ENCODE measurements at places on chromosomes 7 and 10.

- H3K4me1 ChIP-seq, result peaks cover 10% of the 10 kb centered on the region
- DNase-seq, result no peak
- H3K27ac ChIP-seq, result no peak overlapping the region
- H3K4me3 ChIP-seq, result no peak overlapping the region
- peaks cover 64% of the 10 kb centered on the region for H3K27me3 ChIP-seq
Measured at GRCh38 chr10:69802424-69803161, 887 bp downstream of the COL13A1 start.

DNA sequence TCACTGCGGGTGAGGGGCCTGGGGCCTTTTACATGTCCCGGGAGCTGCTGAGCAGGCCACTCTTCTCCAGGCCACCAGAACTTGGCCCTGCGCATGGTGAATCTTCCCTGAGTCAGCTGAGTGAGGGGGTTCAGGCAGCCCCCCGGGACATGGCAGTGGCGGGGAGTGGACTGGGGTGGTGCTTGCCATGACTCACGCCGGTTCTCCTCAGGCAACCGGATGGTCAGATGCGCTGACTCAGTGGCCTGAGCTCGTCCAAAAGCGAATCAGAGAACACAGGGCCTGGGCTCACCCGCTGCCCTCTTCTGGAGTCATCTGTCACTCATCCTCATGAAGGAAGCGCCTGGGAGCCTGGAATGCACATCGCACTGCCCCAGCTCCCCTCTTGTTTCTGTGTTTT lies 33.5 kb downstream of the HTRA1 start:
- no peak for DNase-seq
- peaks cover 2% of the 10 kb centered on the region for H3K36me3 ChIP-seq
- H3K4me3 ChIP-seq, result no peak overlapping the region
- H3K27ac ChIP-seq, result no peak overlapping the region
- peaks cover 13% of the 10 kb centered on the region for H3K4me1 ChIP-seq

GRCh38 chr10:122078965-122079795 lies 90.2 kb downstream of the TACC2 start:
- no peak overlapping the region for H3K4me3 ChIP-seq
- no peaks in the 10 kb centered on the region for H3K4me1 ChIP-seq
- no peaks in the 10 kb centered on the region for H3K27me3 ChIP-seq

DNA sequence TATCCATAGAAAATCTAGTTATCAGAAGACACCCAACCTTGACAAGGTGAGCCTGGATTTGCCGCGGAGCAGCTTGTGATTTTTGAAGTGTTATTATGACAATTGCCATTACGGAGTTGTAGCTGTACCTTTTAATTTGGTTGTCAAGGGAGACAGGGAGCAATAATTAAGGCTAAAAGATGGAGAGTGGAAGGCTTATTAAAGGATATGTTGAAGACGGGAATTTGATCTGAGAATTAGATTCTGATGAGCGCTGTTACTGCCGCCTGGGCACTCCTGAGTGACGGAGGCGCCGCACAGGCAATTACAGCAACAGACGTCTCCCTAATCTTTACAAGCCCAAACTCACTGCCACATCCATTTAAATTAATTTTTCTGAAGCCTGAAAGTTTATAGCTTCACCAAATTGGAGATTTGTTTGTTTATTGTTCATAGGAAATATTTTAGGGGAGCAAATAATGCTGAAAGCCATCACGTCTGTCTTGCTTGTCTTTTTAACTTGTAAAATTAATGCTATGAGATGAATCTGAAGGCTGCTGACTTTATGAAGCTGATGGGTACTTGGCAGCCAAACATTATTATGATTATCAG lies 475.0 kb upstream of the ADARB2 start:
- DNase-seq, result no peak
- no peaks in the 10 kb centered on the region for H3K27me3 ChIP-seq

- no peak overlapping the region for H3K27ac ChIP-seq
- H3K36me3 ChIP-seq, result no peaks in the 10 kb centered on the region
- no peaks in the 10 kb centered on the region for H3K27me3 ChIP-seq
- no peak overlapping the region for H3K4me3 ChIP-seq
- H3K4me1 ChIP-seq, result no peaks in the 10 kb centered on the region
Measured at GRCh38 chr7:122691569-122692235, 7.2 kb downstream of the RNF133 start.

DNA sequence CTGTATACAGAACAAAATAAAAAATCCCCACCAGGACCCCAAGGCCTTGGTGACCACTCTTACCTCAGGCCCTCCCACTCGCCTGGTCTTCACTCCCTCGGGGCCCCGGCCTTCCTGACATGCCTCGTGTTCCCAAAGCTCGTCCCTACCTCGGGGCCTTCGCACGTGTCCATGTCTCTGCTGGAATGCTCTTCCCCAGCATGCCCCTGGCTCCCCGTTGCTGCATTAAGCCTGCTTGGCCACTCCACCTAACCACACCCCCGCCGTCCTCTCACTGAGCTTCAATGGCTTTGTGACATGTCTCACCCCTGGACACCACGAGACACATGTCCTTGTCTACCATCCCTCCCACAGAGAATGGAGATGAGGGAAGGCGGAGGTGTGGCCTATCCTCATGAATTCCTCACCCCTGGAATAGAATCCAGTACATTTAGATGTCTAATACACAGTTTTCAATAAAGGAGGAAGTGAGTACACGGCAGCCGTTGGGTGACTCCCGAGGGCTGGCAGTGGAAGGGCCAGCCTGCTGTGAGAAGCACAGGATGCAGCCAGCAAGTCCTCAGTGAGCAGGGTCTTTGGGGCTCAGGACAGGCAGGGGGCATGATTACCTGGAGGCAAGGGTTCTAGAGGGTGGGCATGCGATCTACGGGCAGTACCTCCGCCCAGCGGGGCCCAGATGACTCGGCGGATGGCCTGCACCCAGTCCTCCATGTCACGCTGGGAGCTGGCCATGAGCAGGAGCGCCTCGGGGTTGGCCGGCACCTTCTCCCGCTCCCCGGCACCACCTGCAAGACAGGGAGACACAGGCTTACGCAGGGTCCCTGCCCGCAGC lies 125.7 kb downstream of the ARHGAP22 start:
- no peaks in the 10 kb centered on the region for H3K36me3 ChIP-seq
- H3K27ac ChIP-seq, result no peak overlapping the region

DNA sequence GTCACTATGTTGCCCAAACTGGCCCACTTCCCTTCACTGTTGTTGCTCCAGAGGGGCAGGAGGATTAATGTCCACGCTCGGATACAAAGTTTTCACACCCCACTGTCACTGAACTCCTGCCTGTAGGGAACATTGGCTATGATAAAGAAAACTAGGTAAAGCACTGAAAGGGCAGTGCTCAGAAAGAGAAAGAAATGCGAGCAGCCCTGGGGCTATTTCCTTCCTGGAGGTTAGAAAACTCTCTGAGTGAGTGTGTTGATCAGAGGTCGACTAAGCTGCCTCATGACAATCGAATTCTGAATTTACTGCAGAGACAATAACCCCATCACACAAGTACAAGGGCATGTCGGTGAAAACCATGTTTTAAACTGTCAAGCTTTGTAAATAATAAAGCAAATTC lies 227.2 kb upstream of the PITRM1 start:
- peaks cover 25% of the 10 kb centered on the region for H3K27me3 ChIP-seq
- DNase-seq, result no peak
- H3K27ac ChIP-seq, result no peak overlapping the region
- H3K4me1 ChIP-seq, result no peaks in the 10 kb centered on the region

- no peaks in the 10 kb centered on the region for H3K4me1 ChIP-seq
- peaks cover 64% of the 10 kb centered on the region for H3K27me3 ChIP-seq
- no peaks in the 10 kb centered on the region for H3K36me3 ChIP-seq
- no peak for DNase-seq
- H3K4me3 ChIP-seq, result no peak overlapping the region
Measured at GRCh38 chr10:27771231-27771630, 25.6 kb upstream of the MKX start.

DNA sequence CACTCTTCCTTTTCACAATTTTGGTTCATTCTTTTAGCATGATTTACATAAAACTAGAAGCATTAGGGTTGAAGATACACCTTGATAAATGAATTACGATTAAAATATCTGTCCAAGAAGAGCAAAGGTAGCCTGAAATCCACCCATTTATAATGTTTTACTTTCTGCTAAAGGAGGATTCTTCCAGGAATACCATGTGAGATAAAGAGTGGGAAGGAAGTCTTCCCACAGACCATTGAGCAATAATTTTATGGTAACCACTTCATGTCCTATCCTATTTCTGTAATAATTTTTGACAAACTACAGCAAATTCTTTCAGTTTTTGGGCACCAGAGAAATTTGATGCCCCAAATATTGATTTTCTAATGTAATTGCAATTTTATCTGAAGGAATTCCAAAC lies 150.6 kb upstream of the STEAP4 start:
- no peaks in the 10 kb centered on the region for H3K4me1 ChIP-seq
- no peak overlapping the region for H3K4me3 ChIP-seq
- no peak for DNase-seq
- no peak overlapping the region for H3K27ac ChIP-seq
- no peaks in the 10 kb centered on the region for H3K27me3 ChIP-seq

DNA sequence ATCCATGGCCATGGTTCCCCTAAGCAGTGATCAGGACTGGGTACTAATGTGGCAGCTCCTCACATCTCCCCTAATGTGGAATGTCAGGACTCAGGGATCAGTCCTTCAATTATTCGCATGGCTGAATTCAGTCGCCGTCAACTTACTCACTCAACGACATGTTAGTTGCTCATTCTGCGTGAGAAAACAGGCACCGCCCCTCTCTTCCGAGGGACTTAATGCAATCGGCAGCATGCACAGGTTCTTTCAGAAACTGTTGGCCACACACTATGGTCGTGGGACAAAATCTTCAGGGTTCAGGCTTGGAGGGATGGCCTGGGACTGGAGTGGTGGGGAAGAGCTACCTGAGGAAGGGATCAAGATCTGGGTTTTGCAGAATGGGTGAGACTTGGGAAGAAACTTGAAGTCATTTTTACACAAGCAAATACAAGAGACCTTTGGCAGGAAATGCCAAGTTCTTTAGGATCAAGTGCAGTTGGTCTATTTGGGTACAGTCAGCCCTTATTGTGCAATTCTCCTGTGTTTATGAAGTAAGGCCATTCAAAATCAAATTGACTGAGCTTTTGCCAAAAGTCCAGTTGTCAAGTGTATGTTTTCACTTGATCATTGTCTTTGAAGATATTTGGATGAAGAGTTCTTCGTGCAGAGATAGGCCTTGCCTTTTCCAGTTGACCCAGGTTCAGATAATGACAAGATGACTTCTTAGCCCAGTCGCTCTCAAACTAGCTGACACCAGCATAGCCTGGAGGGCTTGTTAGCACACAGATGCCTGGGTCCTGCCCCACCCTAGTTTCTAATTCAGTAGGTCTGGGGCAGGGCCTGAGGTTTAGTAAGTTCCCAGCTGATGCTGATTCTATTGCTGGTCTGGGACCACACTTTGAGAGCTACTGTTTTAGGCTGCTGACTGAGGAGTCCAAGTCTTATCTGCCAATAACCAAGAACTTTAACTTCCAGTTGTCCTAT lies 48.5 kb downstream of the LRRC18 start:
- peaks cover 7% of the 10 kb centered on the region for H3K27me3 ChIP-seq
- no peak overlapping the region for H3K27ac ChIP-seq
- no peak for DNase-seq
- H3K36me3 ChIP-seq, result peaks cover 5% of the 10 kb centered on the region
- H3K4me1 ChIP-seq, result no peaks in the 10 kb centered on the region
- no peak overlapping the region for H3K4me3 ChIP-seq

DNA sequence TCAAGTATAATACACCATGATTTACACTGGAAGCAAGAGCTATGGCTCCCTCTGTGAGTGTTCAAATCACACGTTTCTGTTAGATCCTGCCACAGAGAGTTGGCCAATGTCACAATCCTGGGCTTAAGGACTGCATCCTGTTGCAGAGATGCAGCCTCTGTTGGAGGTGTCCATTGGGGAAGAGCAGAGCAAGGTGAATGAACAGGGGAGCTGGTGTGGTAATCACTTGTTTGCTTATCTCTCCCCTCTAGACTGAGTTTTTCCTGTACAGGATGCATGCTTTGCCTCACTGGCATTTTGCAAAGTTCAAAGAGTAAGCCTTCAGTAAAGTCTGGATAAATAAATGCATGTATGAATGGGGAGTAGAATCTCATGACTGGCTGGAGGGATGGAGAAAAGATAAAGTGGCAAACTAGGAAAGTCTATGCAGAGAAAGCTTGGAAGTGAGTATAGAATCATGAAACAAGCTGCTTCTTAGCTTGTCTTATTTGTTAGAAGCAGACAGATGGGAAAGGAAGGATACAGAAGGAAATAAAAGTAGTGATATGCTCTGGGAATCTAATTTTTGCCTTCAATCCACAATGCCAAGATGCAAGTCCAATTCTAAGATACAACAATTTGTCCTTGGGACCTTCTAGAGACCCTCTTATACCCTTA lies 605.9 kb downstream of the KCNMA1 start:
- no peaks in the 10 kb centered on the region for H3K4me1 ChIP-seq
- no peaks in the 10 kb centered on the region for H3K36me3 ChIP-seq
- H3K27ac ChIP-seq, result no peak overlapping the region
- H3K4me3 ChIP-seq, result no peak overlapping the region

DNA sequence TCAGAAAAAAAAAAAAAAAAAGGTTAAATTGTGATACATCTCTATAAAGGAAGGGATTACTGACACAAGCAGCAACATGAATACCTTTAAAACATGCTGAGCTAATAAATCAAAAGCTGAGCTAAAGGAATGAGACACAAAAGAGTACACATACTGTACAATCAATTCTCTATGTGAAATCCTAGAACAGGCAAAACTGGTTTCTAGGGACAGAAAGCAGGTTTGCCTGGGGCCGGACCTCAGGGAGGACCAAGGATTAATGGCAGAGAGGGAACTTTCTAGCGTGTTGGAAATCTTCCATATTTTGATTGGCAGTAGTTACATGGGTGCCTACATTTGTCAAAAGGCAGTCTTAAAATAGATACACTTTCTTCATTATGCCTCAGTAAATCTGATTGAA lies 52.5 kb downstream of the KLRG2 start:
- DNase-seq, result no peak
- H3K36me3 ChIP-seq, result peaks cover 9% of the 10 kb centered on the region
- H3K4me3 ChIP-seq, result no peak overlapping the region
- H3K4me1 ChIP-seq, result peaks cover 7% of the 10 kb centered on the region

GRCh38 chr7:136868496-136869000 lies at the start of gene CHRM2:
Gene CHRM2, plus strand, starts transcription at chr7:136868652. Its CDS starts 146,214 bp downstream, at chr7:137014866.
- H3K36me3 ChIP-seq, result no peaks in the 10 kb centered on the region
- DNase-seq, result no peak
- no peak within 1 kb of the TSS for H3K4me3 ChIP-seq

GRCh38 chr10:104337985-104338735 lies at the start of gene ITPRIP:
Gene ITPRIP, minus strand, starts transcription at chr10:104338465. Its CDS starts 22,414 bp downstream, at chr10:104316051.
- peaks cover 34% of the 10 kb centered on the region for H3K4me1 ChIP-seq
- DNase-seq, result peak; percentile 66
- peak within 1 kb of the TSS; percentile 90 for H3K4me3 ChIP-seq
- peaks cover 24% of the 10 kb centered on the region for H3K36me3 ChIP-seq
- no peaks in the 10 kb centered on the region for H3K27me3 ChIP-seq
- peak within 1 kb of the TSS; percentile 95 for H3K27ac ChIP-seq
